Hippocampal formation (tissue), 2 donors: ENCODE measurements at places on chromosomes 6 and 20.

GRCh38 chr6:162864911-162865310, 137.1 kb downstream of the PACRG start:
- no peak for DNase-seq

DNA sequence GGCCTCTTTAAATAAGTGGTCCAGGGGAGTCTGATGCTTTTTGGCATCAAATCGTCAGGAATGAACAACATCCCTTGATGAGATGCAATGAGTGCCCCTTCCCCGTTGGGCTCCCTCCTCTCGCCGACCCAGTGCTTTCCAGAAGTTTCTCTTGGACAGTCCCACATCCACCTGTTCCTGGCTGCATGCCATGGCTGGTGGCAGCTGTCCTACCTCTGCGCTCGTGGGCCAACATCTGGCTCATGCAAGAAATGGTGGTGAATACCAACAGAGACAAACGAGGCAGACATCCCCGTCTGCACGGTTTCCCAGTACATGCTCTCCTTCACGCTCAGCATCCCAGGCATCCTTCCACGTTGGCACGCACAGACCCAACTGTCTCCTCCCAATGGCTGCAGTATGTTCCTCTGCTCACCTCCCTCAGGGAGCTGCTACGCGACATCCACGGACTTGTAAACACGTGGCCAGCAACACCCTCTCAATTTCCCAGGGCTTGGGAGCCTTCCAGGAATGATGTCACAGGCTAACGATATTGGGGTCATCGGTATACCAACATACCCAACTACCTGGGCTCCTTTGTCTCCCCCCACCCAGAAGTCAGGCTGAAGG, 37.5 kb downstream of the PPP1R3G start:
- DNase-seq, result no peak

- DNase-seq, result no peak
Measured at GRCh38 chr6:142833054-142833453, 111.9 kb downstream of the HIVEP2 start.

- DNase-seq, result no peak
Measured at GRCh38 chr6:125806813-125807212, 16.1 kb downstream of the NCOA7 start.

DNA sequence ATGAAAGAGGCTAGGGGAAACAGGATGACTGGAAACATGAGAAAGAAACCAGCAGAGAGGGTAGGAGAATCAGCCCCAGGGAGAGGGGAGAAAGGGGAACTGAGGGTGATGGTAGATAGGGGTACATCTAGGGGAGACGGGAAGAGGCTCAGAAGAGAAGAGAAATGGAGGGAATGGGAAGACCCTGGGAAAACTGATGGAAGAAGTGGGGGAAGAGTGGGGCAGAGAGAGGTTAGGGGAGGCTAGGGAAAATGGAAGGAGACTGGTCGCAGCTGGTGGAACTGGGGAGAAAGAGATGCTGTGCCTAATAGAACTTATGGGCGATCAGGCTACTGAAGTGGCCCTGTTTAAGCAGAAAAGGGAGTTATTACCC, 548 bp downstream of the PROCR start:
- DNase-seq, result no peak

GRCh38 chr6:7993952-7994351, 70.2 kb downstream of the BLOC1S5 start:
- DNase-seq, result no peak

GRCh38 chr6:143490775-143491174, 20.7 kb downstream of the FUCA2 start:
- DNase-seq, result no peak

DNA sequence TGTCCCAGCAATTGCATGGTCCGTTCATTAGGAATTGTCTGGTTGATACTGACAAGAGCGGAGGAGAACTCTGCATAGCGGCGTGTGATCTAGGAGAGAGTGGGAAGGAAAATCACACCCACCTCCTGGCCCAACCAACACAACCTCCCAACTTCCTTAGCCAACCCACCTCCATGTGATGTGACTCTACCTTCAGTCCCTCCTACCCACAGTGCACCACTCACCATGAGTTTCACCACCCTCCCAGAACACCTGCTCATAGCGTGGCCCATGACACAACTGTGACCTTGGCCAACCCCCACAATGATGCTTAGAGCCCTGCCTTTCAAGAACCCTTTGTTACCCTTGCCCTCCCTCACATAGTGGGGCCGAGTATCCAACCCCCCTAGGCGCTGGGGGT, 7.7 kb downstream of the VPS52 start:
- no peak for DNase-seq

- no peak for DNase-seq
Measured at GRCh38 chr6:3456395-3456897, 404 bp downstream of the SLC22A23 start.

DNA sequence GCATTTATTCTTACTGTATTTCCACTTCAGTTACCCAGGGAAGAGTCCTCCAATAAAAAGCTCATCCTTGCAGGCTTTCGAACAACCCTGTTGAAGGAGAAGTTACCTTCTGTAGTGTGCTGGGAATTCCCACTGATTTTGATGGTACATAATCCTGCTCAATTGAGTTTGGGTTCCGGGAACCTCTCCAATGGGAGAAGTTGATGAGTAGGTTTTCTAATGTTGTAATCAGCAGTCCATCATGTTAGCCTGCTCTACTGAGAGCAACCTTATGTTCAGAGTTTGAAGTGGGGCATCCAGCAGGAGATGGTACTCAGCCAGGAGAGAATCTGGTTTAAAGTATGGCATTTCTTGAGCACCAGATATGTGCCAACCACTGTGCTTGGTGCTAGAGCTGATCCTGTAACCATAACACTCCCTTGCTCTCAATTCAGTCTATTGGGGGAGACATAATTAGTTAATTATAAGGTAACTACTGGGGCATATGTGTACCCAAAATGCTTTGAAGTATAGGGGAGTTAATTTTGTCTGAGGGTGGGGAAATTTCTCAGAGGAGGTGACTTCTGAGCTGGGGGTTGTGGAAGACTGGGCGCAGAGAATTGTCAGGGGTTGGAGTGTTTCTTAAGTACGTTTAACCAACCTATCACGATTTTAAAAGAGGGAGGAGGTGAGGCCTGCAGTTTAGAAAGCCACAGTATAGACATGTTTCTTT, 2.1 kb downstream of the TOP1 start:
- DNase-seq, result no peak

- no peak for DNase-seq
Measured at GRCh38 chr20:1600736-1601135, 19.1 kb downstream of the SIRPB1 start.

GRCh38 chr20:37895166-37895565, 7.8 kb upstream of the VSTM2L start:
- DNase-seq, result no peak

GRCh38 chr6:9634776-9635175, 780.1 kb downstream of the TFAP2A start:
- DNase-seq, result no peak

GRCh38 chr20:59831916-59832270, 101.5 kb downstream of the SYCP2 start:
- no peak for DNase-seq

GRCh38 chr6:100175814-100176310, 181.8 kb upstream of the MCHR2 start:
- no peak for DNase-seq

- no peak for DNase-seq
Measured at GRCh38 chr20:35515949-35516645, 13.4 kb downstream of the C20orf173 start.

DNA sequence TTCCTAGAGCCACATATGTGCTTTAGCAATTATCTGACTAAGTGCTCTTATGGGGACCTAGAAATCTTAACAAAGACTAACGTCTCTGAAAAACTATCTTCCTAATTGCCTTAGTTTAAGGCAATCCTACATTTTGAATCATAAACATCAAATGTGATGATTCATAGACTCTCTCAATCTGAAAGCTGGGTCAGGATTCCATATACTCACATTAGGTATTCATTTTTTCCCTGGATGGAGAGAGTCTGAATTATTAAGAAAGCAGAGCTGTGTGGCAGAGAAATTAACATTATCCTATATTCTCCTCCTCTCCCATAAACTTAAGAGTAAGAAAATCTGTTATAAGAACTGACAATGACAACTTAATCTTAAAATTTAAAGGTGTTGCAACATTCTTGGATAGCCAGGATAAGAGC, 1.6 kb upstream of the PRL start:
- DNase-seq, result no peak

DNA sequence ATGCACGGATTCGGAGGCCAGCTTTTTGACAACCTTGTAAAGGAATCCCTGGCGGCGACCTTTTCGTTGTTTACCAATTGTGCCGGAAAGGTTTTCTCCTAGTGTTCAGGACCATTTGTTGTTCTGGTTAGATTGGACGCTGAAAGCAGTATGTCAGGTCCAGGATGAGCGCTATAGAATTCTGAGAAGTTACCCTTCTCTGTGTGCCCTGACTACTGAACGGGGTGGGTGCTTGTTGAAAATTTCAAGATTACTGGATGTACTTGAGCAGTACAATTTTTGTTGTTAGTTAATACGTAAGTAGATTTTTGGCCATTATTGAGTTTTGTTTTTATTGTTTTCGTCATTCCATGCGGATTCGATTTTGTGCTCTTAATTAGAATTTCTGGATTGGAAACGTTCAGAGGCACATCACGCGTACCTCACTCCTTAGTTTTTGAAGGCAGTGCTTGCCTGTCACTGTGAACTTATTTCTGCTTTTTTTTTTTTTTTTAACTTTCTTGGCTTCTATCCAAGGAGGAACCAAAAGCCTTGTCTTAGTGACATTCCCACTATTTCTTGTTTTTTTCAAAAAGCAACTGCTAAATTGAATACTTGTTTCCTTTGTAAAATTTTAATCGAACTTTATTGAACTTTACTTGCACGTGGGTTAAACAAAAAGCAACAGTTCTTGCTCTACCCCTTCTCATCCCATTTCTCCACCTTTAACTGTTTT, 898 bp downstream of the XRN2 start:
- DNase-seq, result no peak

DNA sequence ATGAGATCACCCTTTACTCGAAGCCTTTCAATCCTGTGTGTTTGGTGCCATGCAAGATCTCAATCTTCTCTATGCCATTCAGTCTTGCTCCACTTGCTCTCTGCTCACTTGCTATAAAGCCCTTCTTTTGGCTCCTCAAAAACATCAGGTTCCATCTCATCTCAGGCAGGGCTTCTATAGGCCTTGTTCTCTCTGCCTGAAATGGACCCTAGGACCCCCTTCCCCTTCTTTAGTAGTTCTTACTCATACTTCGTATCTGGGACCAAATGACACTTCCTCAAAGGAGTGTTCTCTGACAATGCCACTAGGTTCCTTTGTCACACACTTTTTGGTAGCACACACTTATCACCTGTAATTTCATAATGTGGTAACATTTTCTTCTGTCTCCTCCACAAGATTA, 116.7 kb upstream of the FAM184A start:
- DNase-seq, result no peak

DNA sequence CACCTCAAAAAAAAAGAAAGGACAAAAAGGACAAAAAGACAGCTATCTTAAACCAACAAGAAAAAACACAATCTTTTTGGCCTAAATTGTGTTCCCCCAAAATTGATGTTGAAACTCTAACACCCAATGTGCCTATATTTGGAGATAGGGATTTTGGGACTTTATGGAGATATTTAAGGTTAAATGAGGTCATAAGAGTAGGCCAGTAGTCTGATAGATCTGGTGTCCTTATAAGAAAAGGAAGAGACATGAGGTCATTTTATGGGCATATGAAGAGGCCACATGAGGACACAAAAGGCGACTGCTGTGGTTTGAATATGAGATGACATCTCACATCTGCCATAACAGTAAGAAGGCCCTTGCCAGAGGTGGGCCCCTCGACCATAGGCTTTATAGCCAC, 49.5 kb downstream of the TRIM38 start:
- no peak for DNase-seq

DNA sequence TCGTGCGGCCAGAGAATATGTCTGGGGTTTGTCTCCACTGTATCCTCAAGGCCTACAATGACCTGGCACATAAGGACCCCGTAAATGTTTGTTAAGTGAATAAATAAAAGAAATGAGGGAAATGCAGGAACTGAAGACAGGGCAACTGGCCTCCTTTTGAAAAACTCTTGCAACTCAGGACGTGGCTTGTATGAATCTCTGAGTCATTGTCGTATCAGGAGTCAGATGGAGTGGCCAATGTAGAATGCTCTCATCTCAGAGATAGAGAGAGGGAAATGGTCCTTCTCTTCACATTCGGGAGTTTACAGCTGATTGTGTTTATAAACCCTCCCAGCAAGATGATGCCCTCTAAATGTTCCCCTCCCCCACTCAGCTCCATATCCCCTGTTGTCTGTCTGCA, 57.1 kb downstream of the UST start:
- DNase-seq, result no peak

- DNase-seq, result no peak
Measured at GRCh38 chr6:164099269-164099865, 684.8 kb downstream of the QKI start.

DNA sequence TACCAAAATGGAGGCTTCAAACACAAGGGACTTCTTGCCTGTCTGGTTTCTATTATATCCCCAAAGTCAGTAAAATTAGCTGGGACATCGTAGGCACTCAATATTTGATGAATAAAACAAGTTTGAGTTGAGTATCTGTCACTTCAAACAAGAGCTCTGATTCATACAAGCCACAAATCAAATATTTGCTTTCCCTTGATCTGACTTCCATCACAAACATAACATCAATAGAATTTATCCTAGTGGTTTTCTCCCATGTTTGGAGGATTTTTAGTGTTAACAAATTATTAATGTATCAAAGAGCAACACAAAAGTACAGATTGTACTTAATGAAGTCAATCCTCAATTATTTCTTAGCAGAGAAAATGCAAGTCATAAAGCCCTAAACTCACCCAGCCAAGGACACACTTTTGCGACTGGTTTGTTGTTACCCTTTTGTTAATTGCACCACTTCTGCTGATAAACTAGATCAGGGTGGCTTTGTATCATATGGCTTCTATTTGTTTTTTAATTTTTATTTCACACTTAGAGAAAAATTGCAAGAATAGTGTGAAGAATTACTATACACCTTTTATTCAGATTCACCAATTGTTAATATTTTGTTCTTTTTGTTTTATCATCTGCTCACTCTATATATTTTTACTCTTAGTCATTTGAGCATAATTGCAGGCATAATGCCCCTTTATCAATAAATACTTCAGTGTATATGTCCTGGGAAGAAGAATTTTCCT, 117.4 kb upstream of the PRDM1 start:
- DNase-seq, result no peak

- no peak for DNase-seq
Measured at GRCh38 chr20:17674722-17675518, 7.1 kb downstream of the RRBP1 start.

GRCh38 chr6:31821301-31822035, 6.1 kb upstream of the HSPA1B start:
- DNase-seq, result peak; percentile 89

- DNase-seq, result no peak
Measured at GRCh38 chr20:49641683-49642656, 71.7 kb downstream of the B4GALT5 start.

- no peak for DNase-seq
Measured at GRCh38 chr6:183668-184067, 108.6 kb upstream of the DUSP22 start.

GRCh38 chr6:170179616-170180324, 111.1 kb downstream of the DLL1 start:
- no peak for DNase-seq

- DNase-seq, result no peak
Measured at GRCh38 chr6:3531481-3531880, 74.6 kb upstream of the SLC22A23 start.
